ENCODE measurements at places on chromosomes 4 and X. TPM values are rescaled to one million over a fixed set of nuclear protein-coding genes. Genes with fewer than 3 reads are reported as not detected.

AMER1 gene
- 1.9 TPM for total RNA-seq

SORCS2 gene
- 0.02 TPM for total RNA-seq

TCEAL6 gene
- total RNA-seq: not detected

CNKSR2 gene
- not detected for total RNA-seq

DNA sequence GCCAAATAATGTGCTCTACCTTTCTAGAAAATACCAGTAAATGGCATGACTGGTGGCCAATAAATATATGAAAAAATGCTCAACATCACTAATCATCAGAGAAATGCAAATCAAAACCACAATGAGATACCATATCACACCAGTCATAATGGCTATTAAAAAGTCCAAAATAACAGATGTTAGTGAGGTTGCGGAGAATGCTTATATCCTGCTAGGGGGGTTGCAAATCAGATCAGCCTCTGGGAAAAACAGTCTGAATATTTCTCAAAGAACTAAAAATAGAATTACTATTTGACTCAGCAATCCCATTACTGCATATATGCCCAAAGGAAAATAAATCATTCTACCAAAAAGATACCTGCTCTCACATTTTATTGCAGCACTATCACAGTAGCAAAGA, 115.1 kb downstream of the RASGEF1B start:
- no peak for DNase-seq

SCRG1 gene
- not detected for total RNA-seq

DNA sequence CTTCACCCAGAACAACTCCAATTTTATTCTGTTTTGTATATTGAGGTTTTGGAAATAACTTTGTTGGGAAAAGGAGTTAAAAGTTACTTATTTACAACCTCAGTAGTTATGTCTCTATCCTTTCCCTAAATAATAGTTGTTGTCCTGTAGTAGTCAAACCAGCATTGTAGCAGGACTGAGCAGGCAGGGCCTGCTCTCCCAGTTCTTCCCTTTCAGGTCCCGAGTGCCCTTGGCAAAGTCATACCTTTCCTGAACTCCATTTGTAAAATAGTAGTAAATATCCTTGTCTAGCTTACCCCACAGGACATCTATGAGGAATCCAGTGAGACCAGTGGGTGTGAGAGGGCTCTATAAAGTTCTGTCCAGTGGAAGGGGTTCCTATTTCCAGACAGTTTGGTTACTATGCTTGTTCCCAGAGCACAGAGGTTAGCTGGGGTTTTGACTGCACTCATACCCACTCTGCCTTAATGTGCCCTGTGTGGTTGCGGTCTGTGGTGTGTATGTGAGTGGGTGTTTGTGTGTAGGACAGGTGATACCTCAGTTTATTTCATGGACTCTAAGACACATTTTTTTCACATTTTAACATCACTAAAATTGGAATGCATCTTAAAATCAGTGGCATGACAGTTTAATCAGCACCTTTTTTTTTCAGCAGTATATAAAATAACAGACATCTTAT, 136.3 kb downstream of the AMMECR1 start:
- DNase-seq: no peak

NUDT6 gene
- total RNA-seq: 4.1 TPM

DNA sequence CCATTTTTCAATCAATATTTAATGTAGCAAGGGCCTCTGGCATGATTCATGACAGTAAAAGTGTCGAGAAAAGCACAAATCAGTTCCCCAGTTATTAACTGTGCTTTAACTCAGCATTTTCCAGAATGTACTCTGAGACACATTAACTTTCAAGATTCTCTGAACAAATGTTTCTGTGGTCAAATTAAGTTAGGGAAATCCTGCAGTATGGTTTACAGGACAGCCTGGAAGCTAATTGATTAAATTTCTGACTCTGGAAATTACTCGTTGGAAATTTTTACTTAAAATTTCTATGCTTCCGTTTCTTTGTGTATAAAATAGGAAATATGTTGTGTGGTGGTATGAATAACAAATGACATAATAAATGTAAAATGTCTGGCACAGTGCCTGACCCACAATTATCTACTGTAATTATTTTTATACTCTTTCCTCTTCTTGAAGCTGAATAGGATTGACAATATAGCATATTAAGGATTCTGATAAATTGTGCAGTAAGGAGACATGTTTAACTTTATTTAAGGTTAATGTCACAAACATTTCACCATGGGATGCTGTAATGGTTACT, 33.7 kb downstream of the STK32B start:
- no peak for DNase-seq

- peak; percentile 89 for DNase-seq
Observed at GRCh38 chr4:40621592-40622512, 7.8 kb downstream of the RBM47 start.

NLGN4X gene
- total RNA-seq: not detected

DNA sequence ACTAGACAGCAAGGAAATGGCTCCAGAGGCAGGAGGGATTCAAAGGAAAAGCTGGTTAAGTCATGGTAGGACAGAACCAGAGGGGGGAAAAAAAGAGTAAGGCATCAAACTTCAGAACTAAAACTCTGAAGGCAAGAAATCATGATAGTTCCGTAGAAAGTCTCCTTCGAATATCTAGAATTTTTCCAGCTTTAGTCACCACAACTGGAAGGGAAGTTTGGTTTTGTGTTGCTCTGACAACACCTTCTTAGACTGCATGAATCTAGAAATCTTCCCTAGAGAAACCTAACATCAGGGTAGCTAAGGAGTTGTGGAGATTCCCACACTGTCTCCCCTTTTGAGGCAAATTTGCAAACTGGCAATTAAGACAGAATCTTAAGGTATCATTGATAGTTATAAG, 33.7 kb downstream of the AMMECR1 start:
- DNase-seq: peak; percentile 77

GRCh38 chr4:81460191-81460701, 11.5 kb downstream of the RASGEF1B start:
- no peak for DNase-seq

DNA sequence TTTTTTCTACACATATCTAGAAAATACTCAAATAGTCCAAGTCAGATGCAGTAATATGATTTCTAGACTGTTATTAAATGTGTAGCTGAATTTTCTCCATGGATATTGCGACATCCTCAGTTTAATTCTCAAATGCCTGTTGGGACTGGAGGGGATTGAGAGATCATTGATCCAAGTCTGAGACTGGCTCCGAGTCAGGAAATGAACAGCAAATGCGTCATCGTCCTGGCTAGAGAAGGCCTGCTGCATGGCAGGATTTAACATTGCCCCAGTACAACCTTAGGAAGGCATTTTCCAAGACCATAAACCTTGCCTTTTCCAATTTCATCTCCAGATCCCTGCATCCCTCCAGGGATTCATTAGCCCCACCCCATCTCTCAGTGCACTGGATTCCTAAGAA, 56.6 kb upstream of the SLC6A14 start:
- DNase-seq: no peak

GRCh38 chrX:50842221-50842620, 28.2 kb upstream of the SHROOM4 start:
- DNase-seq: no peak

- peak; percentile 3 for DNase-seq
Observed at GRCh38 chr4:28675582-28675981, 1814.9 kb downstream of the STIM2 start.

DNA sequence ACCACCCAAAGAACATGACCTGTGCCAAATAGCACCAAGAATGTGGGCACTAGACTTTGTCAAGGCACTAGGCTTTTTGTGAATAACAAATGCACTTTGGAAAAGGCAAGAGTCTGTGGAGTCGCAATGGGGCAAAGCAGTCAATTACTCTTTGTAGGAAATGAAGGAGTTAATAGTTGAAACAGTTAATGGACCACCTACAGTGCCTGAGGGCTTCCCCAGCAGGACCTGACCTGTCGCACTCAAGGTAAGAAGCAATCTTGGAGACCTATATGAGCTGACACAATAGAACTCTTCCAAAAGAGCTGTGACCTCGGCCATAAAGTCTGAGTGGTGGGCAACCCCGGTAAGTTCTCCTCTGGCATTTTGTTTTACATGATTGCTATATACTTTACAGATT, 49.2 kb upstream of the CAPN6 start:
- DNase-seq: no peak

DNA sequence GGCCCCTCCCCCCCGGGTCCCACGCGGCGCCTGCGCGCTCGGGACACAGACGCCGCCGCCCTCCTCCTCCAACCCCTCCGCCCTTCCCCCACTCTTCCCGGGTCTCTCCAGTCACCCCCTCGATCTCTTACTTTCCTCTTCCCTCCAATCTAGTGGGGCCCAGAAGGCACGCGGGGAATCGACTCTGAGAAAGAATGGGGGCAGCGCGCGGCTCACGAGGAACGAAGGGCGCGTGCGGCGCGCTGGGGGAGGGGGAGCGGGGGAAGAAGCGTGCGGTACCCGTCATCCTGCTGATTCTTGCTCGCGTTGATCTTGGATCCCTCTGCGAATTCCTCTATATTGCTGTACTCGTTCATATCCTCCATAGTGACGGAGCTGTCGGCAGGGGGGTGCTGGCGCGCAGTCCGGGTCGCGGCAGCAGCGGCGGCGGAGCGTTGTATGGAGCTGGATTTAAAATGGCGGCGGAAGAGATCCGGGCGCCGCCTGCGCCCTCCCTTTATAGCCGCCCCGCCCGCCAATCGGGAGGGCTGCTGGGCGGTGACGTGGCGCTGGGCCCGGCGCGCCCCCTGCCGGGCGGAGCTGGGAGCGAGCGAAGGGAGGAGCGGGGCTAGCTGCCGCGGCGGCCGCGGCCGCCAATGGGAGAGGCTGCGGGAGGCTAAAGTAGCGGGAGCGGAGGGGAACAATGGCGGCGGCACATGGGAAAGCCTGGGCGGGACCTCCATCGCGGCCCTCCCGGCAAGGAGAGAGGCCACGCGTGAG, 1.1 kb downstream of the HNRNPDL start:
- peak; percentile 85 for DNase-seq

- peak; percentile 89 for DNase-seq
Observed at GRCh38 chr4:83128240-83128929, 13.9 kb upstream of the PLAC8 start.

OTC gene
- total RNA-seq: not detected

DNA sequence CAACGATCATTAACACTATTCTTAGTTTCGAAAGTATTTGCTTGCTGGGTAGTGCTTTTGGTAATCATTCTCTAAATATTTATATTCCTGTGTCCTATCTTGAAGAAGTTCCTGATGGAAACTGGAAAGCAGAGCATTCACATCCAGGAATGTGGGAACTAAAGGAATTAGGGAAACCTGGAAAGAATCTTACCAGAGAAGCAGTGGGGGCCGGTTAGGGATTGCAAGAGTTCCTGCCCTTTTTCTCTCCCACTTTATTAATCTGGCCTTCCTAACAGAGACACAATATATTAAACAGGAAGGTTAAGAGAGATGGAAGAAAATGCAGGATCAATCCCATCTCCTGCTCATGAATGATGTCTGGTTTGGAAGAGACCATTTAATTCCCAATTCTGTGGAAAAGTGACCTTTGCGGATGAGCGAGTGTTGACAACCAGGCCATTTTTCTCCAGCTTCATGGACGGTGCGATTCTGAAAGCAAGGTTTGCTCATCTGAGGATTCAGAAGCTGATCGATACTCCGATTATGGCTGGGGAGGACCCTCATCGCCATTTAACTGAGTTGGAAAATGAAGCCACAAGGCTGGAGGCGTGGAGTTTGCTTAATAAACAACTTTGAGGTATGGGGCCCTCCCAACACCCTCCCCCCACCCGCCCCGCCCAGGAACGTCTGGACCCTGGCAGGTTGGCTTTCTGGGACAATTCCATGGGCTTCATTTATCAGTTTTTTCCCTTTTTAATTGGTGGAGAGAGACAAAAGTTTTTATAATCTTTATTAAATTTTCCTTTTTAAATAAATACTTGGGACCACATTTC, 52.3 kb downstream of the C4orf51 start:
- DNase-seq: no peak

DNA sequence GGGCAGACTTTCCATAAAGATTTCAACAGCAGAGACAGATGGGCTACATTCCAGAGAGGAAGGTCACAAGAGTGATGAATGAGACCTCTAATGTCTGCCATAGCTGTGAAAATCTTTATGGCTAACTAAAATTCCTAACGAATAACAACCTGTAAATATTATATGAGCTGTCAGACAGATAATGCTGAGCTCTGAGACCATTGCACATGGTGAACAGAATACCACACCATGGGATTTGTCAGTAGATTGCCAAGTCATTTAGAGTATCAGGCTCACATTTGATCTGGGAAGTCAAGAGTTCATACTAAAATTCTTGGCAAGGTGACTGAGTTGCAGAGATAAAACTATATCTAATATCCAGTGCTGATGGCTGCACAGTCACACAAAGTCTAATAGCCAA, 259.2 kb upstream of the FTHL17 start:
- no peak for DNase-seq

CTAG1A gene
- not detected for total RNA-seq

DNA sequence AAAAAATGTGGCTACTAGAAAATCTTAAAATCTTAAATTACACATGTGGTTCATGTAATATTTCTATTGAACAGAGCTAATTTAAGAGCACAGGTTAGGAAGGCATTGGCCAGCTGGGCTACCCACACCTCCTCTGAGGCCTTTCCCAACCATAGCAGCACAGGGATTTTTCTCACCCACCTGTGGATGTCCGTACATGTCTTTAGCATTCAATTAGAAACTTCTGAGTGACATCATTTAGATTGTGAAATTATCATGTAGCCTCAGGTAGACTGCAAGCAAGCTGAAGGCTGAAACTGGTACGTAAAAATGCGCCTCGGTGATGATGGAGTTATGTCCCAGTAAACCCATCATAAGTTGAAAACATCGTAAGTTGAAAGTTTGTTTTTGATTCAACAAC, 31.2 kb downstream of the SCARB2 start:
- no peak for DNase-seq

DNA sequence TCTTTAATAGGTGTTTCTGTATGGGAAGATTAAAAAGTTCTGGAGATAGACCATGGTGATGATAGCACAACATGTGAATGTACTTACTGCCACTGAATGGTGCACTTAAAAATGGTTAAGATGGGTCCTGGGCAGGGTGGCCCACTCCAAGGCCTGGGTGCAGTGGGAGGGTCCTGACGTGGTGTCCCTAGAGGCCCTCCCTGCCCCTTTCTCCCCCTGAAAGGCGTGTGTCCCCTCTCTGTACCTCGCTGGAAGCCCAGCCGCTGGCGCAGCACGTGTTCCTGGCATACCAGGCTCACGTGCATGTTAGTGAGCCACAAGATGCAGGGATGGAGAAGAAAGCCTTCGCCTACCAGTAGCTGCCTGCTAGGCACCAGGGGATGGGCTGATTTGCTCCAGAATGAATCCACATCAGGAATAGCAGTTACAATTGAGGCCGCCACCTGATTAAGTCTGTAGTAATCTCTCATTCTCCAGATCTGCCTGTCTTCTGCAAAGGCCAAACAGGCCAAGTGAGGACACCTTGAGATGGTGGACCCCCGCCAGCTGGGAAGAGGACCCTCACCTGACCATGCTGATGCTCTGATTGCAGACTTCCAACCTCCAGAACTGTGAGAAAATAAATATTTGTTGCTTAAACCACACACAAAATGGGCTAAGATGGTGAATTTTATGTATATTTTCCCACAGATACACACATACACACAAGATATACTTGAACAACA, 67.5 kb downstream of the COQ2 start:
- DNase-seq: no peak

GRCh38 chr4:77286906-77287305, 129.9 kb downstream of the CCNG2 start:
- DNase-seq: no peak
